LNCaP clone FGC (cell line): ENCODE measurements at places on chromosomes 1 and 21.

DNA sequence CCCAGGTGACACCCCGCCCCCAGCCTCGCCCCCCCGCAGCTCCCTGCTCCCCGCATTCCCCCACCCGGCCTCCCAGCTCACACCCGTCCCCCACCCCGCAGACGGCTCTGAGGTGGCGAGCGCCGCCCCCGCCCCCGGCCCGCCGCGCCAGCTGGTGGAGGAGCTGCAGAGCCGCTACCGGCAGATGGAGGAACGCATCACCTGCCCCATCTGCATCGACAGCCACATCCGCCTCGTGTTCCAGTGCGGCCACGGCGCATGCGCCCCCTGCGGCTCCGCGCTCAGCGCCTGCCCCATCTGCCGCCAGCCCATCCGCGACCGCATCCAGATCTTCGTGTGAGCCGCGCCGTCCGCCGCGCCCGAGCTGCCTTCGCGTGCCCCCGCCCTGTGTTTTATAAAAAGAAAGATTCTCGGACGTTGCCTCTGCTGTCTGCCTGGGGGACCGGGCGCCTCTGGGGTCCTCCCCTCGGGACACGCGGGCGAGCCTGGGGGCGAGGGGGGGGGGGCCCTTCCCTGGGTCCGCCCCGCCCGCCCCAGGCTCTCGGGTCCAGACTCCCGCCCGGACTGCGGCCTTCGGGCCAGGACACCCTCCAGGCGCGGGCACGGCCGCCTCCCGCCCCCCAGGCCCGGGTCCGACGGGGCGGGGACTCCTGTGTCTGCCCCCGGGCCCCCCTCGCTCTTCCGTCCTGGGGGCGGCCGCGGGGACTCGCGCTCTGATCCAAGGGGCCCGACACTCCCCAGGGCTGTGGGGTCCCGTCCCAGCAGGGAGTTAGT, 1.6 kb upstream of the MMP23B start:
- no peak for DNase-seq

DNA sequence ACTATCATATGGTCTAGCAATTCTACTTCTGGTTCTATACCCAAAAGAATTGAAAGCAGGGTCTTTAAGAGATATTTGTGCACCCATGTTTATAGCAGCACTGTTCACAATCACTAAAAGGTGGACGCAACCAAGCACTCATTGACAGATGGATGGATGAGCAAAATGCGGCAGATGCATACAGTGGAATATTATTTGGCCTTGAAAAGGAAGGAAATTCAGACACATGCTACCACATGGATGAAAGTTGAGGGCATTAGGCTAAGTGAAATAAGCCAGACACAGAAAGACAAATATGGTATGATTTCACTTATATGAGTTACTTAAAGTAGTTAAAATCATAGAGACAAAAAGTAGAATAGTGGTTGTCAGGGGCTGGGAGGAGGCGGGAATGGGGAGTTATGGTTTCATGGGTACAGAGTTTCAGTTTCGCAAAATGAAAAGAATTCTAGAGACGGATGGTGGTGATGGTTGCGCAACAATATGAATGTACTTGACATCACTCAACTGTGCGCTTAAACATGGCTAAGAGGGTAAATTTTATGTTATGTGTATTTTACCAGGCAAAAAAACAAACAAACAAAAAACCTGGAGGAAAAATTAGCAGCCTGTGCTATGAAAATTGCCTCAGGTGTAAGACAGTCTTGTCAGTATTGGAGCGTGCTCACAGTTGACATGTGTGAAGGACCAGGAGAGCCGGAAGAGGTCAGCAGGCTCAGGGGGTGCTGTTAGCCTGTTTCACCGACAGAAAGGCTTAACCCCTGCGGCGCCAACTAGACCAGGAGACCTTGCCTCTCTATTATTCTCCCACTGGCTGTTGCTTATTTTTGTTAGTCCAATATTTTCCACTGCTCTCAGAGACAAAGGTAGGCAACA, 26.5 kb downstream of the CD247 start:
- DNase-seq, result no peak

GRCh38 chr1:241742084-241742483, 90.0 kb downstream of the WDR64 start:
- DNase-seq, result no peak

GRCh38 chr1:29382851-29383745, 146.8 kb downstream of the PTPRU start:
- no peak for DNase-seq

DNA sequence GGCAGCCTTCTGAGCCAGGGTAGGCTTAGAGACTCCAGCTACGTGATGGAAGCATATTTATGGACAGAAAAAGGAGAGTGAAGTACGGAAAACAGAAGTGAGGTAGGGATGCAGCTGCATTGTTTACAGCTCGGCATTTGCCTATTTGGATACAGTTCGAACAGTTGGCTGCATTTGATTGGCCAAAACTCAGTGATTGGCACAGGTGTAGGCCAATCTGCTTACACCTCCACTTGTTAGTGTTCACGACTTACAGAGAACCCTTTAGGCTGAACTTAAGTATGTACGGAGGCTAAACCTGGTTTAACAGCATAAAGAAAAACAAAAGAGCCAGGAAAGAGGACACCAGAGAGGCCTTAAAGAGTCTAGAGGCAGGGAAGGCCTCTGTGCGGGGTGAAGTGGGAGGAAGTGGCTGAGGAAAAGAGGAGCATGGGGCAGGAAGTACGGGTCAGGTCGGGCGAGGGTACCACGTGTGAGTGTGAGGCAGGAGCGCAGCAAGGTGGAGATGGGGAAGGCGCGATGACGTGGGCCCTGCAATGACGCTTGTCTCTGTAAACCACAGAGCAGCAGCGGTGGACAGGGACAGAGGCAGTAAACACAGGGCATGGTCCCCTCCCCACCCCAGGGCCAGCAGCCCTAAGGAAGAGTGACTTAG, 32.0 kb downstream of the RSPH1 start:
- DNase-seq, result peak; percentile 83

GRCh38 chr1:4213366-4213973, 313.4 kb upstream of the C1orf174 start:
- DNase-seq, result no peak

DNA sequence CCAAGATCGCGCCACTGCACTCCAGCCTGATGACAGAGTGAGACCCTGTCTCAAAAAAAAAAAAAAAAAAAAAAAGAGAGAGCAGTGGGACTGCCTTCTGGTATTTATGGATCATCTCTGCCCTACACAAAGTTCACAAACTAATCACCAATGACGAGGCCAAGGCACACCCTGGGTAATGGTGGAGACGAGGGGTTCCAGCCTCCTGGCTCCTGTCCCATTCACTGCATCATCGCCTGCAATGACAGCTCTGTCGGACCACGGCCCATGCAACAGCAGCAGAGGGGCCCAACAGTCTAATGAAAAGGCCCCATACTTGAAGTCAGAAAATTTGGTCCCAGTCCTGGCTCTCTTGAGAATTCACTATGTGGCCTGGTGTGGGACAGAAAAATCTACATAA, 2.9 kb upstream of the BTG2 start:
- no peak for DNase-seq

- peak; percentile 3 for DNase-seq
Measured at GRCh38 chr1:205440476-205441317, 15.1 kb downstream of the BLACAT1 start.

GRCh38 chr1:200916152-200916551, 21.5 kb downstream of the INAVA start:
- DNase-seq, result no peak

GRCh38 chr1:205791568-205792180, 16.4 kb upstream of the RAB29 start:
- no peak for DNase-seq

DNA sequence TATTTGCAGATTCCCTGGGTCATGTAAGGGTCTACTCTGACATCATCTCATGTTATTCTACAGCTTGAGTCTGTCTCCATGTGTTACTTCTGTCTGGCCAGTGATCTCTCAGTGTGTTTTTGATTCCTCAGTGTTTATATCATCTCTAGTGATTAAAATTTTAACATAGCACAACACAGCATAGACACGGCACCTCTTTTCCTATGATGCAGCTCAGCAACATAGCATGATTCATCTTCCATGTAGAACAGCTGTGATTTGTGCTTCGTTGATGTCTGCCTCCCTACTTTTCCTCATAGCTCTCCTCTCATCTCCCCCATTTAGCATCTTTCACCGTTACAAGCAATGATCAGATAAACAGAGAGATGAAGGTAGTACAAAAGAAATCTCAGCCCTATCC, 163.9 kb upstream of the DPT start:
- no peak for DNase-seq

- DNase-seq, result peak; percentile 33
Measured at GRCh38 chr21:44618504-44618903, 6.6 kb downstream of the KRTAP10-8 start.

DNA sequence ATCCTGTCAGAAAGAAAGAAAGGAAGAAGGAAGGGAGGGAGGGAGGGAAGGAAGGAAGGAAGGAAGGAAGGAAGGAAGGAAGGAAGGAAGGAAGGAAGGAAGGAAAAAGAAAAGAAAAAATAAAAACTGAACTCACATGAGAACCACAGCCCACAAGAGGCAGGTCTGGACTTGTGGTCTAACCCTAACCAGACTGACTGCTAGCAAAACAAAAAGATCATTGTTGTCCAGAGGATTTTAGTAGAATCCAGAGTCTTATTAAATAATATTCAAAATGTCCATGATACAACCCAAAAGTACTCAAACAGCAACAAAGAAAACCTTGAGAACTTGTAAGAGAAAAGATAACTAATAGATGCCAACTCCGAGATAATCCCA, 4.7 kb upstream of the ITGB2 start:
- no peak for DNase-seq

DNA sequence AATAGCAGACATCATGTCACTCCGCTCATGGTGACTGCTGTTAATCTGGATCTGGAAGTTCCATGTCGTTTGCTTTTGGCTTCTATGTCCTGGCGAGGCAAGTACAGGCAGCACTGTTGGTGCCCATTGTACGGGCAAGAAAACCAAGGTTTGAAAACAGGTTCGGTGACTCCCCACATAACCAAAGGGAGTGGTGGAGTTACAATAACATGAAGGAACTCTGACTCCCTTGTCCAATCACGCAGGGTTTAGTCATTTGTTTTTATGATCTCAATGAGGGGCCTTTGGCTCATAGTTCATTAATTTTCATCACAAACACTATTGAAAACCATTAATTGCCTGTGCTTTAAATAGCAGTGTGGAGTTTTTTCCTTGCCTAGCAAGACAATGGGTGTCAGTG, 82.9 kb upstream of the SSX2IP start:
- peak; percentile 45 for DNase-seq

DNA sequence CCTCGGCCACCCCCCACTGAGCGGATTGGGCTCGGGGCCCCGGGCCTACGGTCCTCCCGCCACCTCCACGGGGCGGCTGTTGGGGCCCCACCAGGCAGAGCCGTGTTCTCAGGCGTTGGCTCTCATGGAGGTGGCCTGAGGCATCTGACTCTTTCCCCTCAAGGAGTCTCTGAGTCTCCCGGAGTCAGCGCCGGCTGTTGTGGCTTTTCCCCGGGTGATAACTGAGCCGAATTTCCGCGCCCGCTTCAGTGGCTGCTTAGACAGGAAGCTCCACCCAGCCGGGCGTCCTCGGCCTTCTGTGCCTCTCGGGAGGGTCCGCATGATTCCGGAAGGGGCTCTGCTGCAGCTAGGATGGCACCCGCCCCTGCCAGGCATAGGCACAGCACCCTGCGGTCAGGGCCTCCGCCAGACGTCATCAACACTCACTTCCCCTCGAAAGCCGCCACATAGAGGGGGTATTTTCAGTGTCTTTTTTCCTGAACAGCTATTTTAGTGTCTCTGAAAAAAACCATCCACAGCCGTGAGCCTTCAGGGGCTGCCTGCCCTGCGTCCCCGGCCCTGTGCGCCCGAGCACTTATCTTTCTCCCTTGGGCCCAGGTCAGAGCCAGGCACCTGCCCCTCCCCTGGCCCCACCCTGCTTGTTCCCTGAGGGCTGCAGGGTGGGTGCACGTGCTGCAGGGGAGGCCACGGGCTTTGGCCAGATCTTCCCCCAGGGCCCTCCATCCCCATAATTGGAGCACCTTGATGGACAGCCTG, 72.9 kb downstream of the SKI start:
- DNase-seq, result no peak

DNA sequence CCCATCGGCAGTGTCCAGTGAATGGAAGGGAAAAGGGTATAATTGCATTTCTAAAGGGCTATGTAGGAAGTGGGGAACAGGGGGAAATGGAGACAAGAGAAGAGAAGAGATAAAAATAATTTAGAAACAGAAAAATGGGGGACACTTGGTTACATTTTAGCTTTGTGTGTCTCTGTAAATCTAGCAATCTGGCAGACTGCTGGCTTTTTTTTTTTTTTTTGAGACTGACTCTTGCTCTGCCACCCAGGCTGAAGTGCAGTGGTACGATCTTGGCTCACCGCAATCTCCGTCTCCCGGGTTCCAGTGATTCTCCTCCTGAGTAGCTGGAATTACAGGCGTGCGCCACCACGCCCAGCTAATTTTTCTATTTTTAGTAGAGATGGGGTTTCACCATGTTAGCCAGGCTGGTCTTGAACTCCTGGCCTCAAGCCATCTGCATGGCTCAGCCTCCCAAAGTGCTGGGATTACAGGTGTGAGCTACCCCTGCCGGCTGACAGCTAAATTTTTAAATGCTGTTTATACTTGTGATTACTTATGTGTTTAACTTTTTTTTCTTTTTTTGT, 53.4 kb downstream of the AGPAT3 start:
- DNase-seq, result no peak

DNA sequence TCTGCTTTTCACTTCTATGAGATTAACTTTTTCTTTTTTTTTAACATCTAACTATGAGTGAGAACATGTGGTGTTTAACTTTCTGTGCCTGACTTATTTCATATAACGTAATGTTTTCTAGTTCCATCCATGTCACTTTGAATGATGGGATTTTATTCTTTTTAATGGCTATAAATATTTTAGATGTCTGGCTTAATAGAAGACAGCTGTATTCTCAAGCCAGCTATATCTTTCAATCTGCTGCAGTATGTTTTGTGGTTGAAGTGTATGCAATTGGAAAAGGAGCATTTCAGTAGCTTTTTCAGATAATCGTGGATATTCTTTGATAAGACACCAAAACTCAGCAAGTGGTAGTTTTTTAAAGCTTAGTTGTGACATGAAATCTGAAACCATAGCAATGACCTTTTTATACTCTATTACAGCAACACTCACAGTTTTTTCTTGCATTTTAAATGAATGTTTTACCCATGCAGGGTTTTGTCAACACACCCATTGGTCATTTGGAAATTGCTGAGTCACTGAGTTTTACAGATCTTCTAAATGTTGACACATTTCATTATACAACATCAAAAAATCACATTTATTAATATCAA, 5.7 kb upstream of the SVBP start:
- no peak for DNase-seq

- no peak for DNase-seq
Measured at GRCh38 chr1:6891781-6892579, 106.7 kb downstream of the CAMTA1 start.

GRCh38 chr1:21097729-21098128, 79.0 kb downstream of the EIF4G3 start:
- DNase-seq, result no peak

- no peak for DNase-seq
Measured at GRCh38 chr1:788835-789234, 102.4 kb upstream of the OR4F16 start.

GRCh38 chr21:35291034-35291433, 241.9 kb upstream of the RUNX1 start:
- DNase-seq, result no peak

DNA sequence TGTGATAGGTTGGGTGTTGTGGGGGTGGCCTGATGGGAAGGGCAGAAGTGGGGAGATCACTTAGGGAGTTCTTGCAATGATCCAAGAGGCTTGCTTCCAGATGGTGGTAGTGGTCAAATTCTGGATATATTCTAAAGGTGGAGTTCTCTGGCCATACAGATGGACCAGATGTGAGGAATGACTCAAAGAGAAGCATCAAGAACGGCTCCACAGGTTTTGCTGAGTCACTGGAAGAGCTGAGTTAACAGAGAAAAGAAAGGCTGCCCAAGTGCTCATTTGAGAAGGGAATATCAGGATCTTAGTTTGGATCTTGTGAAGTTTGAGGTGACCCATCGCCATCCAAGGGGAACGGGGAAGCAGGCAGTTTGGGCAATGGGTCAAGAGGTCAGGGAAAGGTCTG, 192.9 kb upstream of the GALNT2 start:
- no peak for DNase-seq
